Skin of body (tissue), 3 donors: ENCODE measurements at places on chromosomes 1 and 21.

GRCh38 chr1:209395169-209395568 is 188.3 kb upstream of the CAMK1G start:
- DNase-seq, result no peak

DNA sequence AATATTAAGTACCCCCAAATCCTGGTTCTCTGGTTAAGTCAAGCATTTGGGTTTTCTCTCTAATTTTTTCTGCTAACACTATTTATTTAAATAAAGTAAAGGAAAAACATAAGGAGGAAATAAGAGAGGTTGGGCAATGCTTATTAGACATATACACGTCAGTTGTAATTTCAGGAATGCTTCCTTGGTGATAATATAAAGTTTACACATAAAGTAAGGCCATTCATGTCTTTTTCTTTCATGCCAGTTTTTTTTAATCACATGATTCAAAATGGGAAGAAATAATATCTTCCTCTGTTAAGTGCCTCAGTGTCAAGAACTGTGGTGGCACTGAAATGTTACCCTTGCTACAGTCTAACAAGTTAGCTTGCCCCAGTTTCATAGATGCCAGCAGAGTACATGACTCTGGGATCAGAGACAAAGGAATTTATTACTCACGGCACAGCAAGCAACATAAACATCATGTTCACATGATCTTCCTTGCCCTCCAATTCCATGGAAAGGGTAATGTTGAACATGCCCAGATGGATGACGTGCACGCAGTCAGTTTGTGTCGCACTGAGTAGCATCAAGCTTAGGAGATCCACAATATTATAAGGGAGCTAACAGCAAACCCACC is 184.9 kb downstream of the PLA2G4A start:
- DNase-seq, result no peak

DNA sequence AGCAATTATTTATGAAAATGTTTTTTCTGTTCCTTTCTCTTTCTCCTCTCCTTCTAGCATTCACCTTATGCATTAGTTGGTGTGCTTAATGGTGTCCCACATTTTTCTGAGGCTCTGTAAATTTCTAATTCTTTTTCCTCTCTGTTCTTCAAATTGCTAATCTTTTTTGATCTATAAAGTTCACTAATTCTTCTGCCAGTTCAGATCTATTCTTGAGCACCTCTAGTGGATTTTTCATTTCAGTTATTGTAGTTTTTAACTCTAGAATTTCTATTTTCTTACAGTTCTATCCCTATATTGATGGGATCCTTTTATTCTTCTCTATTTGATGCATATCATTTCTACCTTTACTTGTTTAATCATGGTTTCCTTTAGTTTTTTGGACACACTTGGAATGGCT is 22.4 kb downstream of the CFAP57 start:
- DNase-seq, result no peak

DNA sequence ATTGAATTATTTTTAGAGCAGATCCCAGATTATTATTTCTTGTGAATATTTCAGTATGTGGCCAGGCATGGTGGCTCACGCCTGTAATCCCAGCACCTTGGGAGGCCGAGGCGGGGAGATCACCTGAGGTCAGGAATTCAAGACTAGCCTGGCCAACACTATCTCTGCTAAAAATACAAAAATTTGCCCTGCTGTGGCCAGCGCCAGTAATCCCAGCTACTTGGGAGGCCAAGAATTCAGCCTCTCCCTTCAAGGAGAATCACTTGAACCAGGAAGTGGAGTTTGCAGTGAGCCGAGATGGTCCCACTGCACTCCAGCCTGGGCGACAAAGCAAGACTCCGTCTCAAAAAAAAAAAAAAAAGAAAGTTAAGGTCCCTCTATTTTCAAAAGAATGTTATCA is 4.3 kb downstream of the OSBPL9 start:
- no peak for DNase-seq

DNA sequence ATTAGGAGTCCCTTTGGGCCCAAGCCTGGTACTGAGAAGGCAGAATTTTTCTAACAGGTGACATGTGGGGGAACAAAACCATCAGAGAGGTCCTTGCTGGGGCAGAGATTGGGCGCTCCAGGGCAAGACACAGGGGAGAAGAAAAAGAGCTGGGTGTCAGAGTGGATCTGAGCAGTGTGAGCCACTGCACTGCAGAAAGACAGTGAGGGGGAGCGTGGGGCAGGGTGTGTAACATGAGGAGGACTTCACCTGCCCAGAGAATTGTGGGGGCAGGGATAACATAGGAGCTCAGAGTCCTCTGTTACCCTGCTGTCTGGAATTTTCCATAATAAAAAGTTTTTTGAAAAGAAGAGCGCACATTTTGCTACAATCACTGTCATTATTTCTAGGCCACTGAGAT is 25.5 kb upstream of the CSF3R start:
- no peak for DNase-seq

- DNase-seq, result no peak
Observed at GRCh38 chr1:68181165-68181556, 51.2 kb downstream of the WLS start.

- DNase-seq, result no peak
Observed at GRCh38 chr1:30371179-30371788, 352.1 kb downstream of the MATN1 start.

- DNase-seq, result no peak
Observed at GRCh38 chr1:233656032-233656635, 42.2 kb downstream of the KCNK1 start.

GRCh38 chr1:26321315-26322041 is 3.7 kb downstream of the CD52 start:
- peak; percentile 83 for DNase-seq

DNA sequence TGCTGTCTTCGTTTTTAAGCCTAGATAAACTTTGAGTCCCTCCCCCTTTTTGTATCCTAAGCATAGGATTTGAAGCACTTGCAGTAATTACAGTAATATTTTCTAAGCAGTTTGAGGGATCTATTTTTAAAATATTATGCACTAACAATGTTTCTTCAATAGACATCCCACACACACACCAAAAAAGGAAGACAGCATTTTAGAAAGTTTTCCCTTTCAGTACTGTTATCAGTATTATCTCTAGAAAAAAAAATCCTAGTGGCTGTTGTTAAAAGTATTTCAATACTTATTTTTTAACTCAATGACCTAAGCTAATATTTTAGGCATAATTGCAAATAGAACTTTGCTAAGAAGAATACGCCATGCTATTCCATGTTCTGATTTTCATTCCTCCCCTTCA is 15.1 kb downstream of the MCOLN3 start:
- DNase-seq, result no peak

- DNase-seq, result no peak
Observed at GRCh38 chr1:1240822-1241587, 5.5 kb downstream of the C1QTNF12 start.

GRCh38 chr1:198203434-198203833 is 46.6 kb downstream of the NEK7 start:
- no peak for DNase-seq

DNA sequence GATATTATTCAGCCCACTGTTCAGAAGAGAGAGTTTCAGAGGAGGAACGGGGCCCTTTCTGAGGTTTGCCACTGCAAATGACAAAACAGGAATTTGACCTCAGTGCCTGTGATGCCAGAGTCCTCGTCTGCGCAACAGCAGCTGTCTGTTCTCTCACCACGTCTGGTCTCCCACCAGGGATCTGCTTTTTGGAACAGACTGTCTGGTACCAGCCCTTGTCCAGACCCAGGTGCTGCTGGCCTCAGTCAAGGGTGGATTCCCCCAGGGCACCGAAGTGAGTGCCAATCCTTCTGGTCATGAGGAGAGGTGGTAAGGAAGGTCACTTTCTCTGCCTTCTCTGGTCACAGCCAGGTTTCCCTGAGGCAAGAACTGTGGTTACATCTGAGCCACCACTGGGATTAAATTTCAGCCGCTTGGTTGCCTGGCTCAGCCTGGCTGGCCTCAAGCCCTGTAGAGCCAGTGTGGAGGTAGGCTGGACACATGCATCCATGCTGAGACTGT is 2.3 kb upstream of the BCAN start:
- DNase-seq, result no peak

DNA sequence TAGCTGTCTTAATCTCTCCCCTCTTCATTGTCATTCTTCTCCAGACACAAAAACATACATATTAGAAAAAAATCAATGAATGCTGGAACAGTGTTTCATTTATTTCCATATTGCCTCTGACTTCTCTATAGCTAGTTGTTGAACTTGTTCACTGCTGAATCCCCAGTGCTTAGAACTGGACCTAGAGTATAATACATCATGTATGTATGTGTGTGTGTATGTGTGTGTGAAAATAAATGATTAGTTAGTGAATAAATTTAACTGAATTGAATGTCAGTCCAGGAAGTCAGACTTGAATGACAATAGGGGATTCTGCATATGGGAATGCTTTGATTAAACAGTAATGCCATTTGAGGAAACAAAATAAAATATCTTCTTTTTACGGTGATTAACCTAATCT is 36.4 kb downstream of the FMO3 start:
- peak; percentile 72 for DNase-seq

DNA sequence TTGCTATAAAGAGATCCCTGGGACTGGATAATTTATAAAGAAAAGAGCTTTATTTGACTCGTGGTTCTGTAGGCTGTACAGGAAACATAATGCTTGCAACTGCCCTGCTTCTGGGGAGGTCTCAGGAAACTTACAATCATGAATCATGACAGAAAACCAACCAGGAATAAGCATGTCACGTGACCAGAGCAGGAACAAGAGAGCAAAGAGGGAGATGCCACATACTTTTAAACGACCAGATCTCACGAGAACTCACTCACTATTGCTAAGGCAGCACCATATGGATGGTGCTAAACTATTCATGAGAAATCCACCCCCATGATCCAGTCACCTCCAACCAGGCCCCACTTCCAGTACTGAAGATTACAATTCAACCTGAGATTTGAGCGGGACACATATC is 49.8 kb upstream of the RCC1 start:
- DNase-seq, result peak; percentile 5

DNA sequence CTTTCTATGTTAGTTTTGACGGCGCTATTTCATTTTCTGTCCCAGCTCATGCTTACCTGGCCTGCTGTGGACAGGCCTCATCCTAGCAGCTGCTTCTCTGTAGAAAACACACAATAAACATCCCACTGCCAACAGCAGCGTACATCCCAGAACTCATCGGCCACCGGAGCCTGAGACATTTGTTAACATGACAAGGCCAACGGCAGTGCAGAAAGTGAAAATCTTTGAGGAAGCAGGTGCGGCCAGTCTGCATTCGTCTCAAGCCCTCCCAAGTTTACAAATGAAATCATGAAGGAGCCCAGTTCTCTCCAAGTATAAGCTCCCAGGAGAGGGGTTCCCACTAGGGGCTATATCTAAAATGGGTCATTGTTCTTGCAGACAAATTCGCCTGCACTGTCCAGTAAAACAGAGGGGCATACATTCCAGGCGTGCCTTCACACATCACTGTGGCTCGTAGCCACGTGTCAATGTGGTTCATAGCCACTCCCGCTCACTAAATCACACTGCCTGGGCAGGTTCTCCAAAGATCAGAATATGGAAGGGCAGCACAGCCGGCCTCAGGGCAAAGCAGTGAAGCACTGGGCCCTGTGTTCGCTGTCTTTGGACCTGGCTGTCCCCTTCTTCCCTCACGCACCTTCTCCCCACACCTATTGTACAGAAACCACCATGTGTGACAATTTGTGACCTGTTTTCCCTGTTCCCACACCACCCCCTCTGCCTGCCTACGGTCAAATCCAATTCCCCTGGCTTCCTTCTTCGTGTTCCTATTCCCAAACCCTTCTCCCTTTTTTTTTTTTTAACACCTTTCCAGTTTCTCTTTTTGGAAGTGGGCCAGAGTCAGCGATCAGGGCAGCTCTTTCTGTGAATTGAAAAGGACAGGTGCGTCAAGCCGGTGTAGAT is 27.0 kb upstream of the ABCG1 start:
- DNase-seq, result no peak

DNA sequence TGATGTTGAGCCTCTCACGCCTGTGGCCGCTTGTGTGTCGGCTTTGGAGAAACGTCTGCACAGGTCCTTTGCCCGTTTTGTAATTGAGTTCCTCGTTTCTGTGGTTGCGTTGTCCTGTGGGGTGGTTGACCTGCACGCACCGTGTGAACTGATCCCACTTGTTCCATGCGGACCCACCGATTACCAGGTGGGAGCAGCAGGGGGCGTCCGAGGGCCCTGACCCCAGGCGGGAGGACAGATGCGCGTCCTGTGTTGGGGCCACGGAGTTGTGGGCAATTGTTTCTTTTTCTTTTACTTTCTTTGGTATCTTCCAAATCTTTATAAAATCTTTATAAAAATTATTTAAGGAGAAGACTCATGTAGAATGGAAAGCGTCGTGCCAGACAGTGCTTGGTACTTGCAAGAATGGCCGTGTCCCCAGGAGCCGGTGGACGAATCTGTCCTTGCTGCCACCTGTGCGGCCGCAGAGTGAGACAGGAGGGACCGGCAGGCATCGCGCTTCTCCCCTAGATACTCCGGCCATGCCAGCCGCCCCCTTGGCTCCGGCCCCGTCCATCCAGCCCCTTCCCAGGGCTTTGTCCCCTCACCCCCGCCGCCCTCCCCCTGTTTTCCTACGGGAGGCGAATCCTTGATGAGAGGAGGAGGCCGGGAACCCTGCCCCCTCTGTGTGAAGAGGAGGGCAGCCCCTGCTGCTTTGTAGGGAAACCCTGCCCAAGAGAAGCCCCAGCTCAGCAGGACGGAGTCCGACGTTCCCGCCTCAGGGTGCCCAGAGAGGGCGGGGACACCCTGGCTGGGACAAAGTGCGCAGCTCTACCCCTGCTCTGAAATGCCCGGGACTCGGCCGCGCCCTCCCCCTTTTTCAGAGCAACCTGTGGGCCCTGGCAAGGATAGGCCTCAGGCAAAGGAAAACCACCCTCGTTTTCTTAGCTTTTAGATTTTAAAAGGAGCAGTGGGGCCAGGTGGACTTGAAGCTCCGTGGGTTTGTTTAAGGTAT is 41.7 kb downstream of the PRKCZ start:
- no peak for DNase-seq

DNA sequence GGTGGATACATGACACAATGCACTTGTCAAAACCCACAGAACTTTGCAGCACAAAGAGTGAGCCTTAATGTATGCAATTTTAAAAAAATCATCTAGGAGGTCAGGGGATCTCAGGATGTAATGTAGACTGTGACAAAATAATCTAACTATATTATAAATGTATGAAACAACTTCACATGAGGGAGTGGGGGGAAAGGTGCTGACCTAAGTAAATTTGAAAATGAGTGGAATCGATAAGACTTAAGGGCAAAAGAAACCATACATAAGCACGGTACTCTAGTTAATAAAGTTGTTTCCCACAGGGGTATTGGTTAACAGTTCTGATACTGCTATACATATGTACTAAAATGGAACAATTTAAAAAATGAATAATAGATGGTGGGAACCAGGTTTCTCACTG is 64.7 kb downstream of the PRPF38A start:
- no peak for DNase-seq

DNA sequence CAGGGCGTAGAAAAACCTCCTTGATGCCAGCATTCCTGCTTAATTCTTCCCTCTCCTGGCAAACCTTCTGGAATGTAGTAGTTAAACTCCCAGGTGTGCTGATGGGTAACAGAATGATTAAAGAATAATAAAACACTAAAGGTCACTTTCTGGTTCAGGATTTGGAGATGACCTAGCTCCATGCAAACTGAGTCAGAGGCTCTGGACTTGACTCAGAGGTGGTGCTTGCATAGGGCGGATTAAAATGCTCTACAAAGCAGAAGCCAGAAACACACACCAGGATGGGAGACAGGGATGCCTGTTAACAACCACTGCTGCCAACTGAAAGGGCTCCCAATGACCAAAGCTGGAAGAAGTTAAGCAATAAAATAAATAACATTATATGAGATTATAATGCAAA is 41.5 kb downstream of the KRTAP19-8 start:
- no peak for DNase-seq

GRCh38 chr21:37008724-37009123 is 2.2 kb downstream of the RIPPLY3 start:
- DNase-seq, result no peak

- peak; percentile 52 for DNase-seq
Observed at GRCh38 chr1:59971464-59971911, 44.9 kb upstream of the CYP2J2 start.
